ENCODE measurements at places on chromosomes 12 and 14.

DNA sequence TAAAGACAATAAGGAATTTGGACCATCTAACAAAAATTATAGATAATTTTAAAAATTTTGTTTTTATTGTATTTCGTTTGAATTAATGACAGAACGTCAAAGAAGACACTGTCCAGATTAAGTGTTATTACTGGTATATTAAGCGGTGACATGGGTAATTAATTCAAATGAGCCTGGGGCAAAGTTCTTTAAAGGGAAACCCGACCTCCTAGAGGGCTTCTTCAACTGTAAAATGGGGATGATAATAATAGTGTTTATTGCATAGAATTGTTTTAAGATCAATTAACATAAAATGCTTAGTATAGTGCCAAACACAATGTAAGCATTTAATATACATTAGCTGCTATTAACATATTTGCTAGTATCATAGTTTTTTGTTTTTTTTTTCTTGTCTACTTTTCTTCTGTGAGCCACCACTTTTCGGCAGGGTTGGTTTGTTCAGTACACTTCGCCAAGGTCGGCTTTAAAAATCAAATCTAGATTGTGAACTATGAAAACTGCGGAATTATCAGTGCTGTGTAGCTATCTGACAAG lies 514 bp upstream of the LARP4 start:
- DNase-seq = no peak

DNA sequence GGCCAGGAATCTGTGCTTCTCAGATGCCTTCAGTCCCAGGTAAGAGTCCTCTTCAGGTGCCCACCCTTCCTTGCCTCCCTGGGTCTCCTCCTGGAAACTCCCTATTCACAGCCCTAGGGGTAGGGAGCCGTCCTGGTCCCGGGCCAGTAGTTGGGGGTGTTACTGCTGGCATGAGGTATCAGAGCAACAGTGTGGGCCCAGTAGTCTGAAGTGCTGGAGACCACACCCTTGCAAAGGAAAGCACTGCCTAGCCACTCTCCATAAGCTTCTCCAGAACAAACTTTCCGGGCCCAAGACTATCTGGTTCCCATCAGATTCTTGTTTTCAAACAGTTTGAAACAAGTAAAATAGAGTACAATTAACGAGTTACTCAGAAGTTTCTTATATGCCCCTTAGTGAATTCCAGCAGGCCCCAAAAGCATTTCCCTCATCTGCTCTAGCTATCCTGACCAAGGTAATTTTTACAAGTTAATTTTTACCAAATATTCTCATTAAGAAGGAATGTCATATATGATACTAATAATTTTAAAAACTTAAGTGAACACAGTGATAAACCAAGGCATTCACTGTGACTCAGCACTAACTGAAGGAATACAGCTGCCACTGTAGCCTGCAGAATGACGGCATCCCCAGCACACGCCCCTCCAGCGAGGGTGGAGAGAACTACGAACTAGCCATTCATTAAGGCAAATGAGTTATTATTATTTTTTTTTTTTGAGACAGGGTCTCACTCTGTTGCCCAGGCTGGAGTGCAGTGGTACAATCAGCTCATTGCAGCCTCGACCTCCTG lies 49.4 kb downstream of the MOK start:
- no peak for DNase-seq

GRCh38 chr12:62484233-62484632 lies 17.6 kb downstream of the MON2 start:
- DNase-seq = no peak

DNA sequence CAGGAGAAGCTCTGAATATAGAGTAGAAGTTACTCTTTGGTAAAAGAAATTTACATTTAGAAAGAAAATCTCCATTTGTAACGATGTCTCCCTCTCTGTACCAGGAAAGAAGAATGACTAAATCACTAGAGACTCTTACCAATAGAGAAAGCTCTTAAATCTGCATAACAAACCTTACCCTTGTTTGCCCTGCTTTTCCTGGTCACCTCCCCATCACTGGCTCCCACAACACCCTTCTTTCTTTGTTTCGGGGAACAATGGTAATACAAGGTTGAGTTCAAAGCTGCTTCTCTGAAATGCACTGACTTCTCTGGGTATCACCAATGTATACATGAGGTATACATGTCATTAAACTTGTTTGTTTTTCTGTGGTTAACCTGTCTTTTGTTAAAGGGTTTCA lies 351.1 kb upstream of the FLRT2 start:
- DNase-seq = no peak

DNA sequence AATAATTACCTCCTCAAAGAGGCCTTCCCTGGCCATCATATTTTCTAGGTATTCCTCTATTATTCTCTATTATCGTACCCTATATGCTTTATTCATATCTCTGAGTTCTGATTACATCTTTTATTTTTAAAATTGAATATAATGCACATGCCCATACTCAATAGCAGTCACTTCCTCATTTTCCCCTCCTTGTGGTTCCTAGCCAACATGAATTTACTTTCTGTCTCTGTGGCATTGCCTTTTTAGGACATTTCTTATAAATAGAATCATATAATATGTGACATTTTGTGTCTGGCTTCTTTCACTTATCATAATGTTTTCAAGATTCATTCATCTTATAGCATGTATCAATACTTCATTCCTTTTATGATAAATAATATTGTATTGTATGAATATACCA lies 74.4 kb upstream of the TRHDE start:
- DNase-seq = no peak

GRCh38 chr14:58739674-58740073 lies 101.9 kb downstream of the DACT1 start:
- DNase-seq = no peak

DNA sequence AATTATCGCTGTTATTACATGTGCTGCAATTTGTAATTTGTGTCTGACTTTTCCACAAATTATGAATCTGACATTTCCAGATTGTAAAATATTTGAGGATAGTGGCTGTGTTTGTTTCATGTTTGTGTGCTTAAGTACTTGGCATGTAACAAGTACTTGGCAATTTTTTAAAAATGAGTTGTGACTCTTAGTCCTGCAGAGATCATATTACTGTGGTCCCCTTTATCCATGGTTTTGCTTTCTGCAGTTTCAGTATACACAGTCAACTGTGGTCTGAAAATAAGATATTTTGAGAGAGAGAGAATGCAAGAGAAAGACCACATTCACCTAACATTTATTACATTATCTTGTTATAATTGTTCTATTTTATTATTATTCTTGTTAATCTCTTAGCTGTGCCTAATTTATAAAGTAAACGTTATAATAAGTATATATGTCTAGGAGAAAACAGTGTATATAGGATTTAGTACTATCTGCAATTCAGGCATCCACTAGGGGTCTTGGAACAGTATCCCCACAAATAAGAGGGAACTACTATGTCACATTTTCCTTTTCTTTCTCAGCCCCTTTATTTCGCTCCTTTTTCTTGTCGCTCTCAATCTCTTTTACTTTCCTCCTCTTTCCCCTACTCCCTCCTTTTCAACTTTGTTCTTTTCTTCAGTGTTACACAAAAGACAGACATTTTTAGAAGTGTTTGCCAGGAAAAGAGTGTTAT lies 176.1 kb downstream of the FUT8 start:
- DNase-seq = no peak

- DNase-seq = no peak
Measured at GRCh38 chr12:127830065-127830460, 436.9 kb upstream of the TMEM132C start.

- DNase-seq = no peak
Measured at GRCh38 chr12:104712477-104712876, 245.6 kb downstream of the SLC41A2 start.

- no peak for DNase-seq
Measured at GRCh38 chr14:36214476-36215216, 38.1 kb upstream of the PTCSC3 start.

DNA sequence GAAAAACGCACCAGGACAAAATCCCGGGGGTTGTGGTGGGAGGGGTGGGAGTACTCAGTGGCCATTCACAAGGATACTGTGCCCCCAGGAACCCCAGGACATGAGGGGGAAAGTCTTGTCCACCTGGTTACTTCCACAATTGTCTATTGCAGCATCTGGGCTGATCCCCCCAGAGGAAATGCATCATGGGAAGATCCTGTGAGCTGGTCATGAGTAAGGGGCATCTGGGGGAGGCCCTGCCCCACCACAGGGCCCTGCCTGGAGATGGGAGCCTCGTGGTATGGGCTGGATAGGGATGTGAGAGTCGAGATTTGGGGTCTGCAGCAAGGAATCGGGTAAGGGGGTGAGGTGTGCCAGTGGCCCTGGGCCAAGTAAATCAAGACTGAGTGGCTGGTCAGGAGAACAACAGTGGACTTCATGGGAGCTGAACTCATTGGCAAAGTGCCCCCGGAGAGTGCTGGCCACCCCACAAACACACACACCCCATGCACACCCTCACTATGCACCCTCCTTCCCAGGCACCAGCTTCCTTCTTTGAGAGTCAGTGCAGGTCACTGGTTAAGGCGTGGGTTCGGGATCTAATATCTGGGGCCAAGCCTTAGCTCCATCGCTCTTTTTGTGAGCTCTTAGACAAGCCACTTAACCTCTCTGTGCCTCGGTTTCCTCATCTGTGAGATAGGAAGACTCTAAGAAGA lies 3.0 kb upstream of the SERPINA1 start:
- DNase-seq = no peak

DNA sequence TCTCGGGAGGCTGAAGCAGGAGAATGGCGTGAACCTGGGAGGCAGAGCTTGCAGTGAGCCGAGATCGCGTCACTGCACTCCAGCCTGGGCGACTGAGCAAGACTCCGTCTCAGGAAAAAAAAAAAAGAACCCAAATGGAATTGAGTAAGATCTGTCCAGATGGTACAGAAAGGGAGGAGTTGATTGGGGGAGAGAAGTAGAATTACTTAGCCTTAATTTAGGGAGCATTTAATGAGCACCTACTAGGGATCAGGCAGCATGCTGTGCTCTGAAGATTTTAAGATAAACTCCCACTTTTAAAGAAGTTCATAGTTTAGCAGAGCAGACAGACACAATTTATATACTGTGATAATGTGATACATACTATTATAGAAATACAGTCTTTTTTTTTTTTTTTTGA lies 4.5 kb downstream of the RAB5B start:
- no peak for DNase-seq

DNA sequence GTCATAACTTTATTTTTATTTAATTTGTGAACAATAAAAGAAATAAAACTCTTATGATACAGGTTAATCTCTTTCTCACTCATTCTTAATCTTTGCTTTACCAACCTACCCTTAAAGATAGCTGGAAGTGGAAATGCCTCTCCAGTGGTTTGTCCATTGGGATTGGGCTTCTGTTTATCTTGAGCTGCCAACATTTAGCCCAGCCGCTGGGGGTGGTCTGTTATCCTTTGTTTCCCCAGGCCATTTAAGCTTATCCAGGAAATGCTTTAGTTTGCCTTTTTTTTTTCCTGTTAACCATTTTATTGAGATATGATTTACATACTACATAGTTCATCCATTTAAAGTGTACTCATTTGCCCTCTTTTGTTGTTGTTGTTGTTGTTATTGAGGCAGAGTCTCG lies 8.2 kb downstream of the TDG start:
- no peak for DNase-seq

- DNase-seq = no peak
Measured at GRCh38 chr14:100473249-100473648, 114.0 kb downstream of the BEGAIN start.

DNA sequence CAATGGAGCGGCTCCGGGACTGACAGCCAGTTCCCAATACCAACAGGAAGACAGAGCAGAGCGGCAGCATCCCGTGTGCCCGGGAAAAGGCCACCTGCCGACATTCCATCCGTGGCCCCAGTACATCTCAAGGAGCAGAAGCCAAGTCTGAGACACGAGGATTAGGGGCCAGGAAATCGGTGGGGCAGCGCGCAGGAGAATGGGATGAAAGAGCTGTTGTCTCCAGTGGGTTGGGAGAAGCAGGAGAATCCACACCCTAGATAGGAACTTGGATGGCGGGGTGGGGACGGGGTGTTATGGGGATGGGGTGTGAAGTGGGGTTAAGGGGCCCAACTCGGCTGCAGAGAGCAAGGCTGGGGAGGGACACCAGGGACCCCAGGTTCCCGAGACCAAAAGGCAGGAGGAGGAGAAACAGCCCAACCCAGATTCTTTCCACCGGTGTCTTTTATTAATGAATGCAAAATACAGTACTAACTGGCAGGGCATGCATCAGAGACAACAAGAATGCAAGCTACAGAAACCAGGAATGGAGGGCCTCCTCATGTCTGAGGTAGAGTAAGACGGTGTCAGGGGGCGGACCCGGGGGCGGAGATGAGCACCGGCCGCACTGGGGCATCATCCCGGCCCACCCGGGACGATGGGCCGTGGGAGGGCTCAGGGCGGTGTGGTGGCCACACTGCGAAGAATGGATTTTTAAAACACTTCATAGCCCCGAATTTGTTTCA lies 50.3 kb downstream of the BEGAIN start:
- no peak for DNase-seq

- no peak for DNase-seq
Measured at GRCh38 chr14:85190251-85190650, 339.7 kb upstream of the FLRT2 start.

GRCh38 chr12:97716356-97716755 lies 253.8 kb downstream of the RMST start:
- DNase-seq = no peak

- DNase-seq = no peak
Measured at GRCh38 chr14:80150301-80150700, 61.0 kb downstream of the DIO2 start.

- DNase-seq = no peak
Measured at GRCh38 chr12:42362647-42363260, 36.8 kb downstream of the PPHLN1 start.

GRCh38 chr12:116068853-116069252 lies 208.6 kb downstream of the MED13L start:
- DNase-seq = no peak

DNA sequence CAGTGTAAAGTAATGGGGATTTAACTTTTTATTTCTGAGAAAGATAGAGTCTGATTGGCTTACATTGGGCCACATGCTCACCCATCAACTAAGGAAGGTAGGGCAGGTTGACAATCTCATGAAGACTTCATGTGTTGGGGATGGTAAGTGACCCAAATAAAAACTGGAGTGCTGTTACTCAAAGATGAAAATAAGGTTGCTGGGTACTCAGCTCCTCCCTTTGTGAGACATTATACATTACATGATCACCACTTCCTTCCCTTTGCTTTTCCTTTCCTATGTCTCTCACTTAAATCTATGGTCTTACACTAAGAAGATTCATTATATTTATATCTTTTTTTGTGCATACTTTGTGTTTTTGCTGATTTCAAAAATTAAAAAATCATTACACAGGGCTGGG lies 224.0 kb upstream of the PLXNC1 start:
- DNase-seq = no peak

- DNase-seq = no peak
Measured at GRCh38 chr14:37610945-37611523, 15.6 kb downstream of the TTC6 start.

All from NCI-H446 treated with DMSO at 0.1 percent for 48 hours (cell line).